HepG2 (cell line): ENCODE measurements at places on chromosomes 3 and 15. TPM values are rescaled to one million over a fixed set of nuclear protein-coding genes. Genes with fewer than 3 reads are reported as not detected.

ST3GAL6 gene
- total RNA-seq: 16.3 and 23.2 TPM in 2 replicates

- no peaks in the 10 kb centered on the region for H3K27me3 ChIP-seq
- peaks cover 3% of the 10 kb centered on the region for H3K36me3 ChIP-seq
- no peaks in the 10 kb centered on the region for H3K4me1 ChIP-seq
- no peak overlapping the region for H3K4me3 ChIP-seq
- H3K27ac ChIP-seq: no peak overlapping the region
- DNase-seq: peak; percentile 10
Observed at GRCh38 chr3:33144433-33144832, 30.6 kb downstream of the CRTAP start.

SNX22 gene
- total RNA-seq: 3.1 and 5.5 TPM in 2 replicates

DNA sequence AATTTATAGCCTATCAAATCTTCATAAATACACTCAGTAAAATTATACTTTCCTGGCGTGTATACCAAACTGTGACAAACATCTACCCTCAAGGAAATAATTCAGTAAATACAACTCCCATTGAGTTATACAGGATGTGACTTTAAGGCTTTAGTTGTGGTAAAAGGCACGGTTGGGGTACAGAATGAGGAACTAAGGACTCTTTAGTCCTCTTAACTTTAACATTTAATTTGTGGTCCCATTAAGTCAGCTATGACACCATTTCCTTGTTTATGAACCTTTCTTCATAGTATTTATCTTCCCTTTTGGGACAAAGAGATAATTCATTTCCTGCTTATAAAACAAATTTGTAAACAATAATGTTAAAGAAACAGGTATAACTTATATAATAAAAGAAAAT, 30.2 kb downstream of the IFT80 start:
- no peak overlapping the region for H3K27ac ChIP-seq
- no peaks in the 10 kb centered on the region for H3K27me3 ChIP-seq
- H3K4me3 ChIP-seq: no peak overlapping the region
- H3K36me3 ChIP-seq: 0 out of 3 replicates have a peak, but pooled peaks cover 3% of the 10 kb centered on the region

BTBD1 gene
- total RNA-seq: 53.9 and 73.8 TPM in 2 replicates

DNA sequence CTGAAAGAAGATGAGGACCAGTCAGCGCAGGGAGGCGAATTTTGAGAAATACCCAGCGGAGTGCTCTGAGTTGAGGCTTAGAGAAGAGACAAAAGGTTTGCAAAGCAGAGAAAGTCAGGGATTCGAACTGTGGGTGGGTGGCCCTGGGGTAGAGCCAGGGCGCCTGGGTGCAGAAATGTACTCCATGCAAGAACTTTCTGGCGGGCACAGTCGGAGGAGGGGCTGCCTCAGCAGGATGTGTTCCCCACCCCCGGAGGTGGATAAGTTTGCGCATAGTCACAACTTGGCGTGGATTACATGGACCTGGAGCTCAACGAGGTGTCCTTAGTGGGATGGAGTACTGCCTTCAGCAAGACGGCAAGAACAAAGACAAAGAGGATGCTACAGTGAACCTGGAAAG, 117.3 kb upstream of the ALDH1A3 start:
- H3K27ac ChIP-seq: no peak overlapping the region
- peaks cover 38% of the 10 kb centered on the region; the same call in 2 of the 3 replicates for H3K27me3 ChIP-seq
- H3K4me3 ChIP-seq: no peak overlapping the region
- H3K4me1 ChIP-seq: peaks cover 13% of the 10 kb centered on the region; the same call in 1 of the 2 replicates

GRCh38 chr3:127478922-127479321, 111.6 kb downstream of the TPRA1 start:
- peaks cover 24% of the 10 kb centered on the region; the same call in 2 of the 3 replicates for H3K27me3 ChIP-seq
- peaks cover 9% of the 10 kb centered on the region for H3K4me1 ChIP-seq
- H3K36me3 ChIP-seq: no peaks in the 10 kb centered on the region
- no peak for DNase-seq
- no peak overlapping the region for H3K27ac ChIP-seq

DNA sequence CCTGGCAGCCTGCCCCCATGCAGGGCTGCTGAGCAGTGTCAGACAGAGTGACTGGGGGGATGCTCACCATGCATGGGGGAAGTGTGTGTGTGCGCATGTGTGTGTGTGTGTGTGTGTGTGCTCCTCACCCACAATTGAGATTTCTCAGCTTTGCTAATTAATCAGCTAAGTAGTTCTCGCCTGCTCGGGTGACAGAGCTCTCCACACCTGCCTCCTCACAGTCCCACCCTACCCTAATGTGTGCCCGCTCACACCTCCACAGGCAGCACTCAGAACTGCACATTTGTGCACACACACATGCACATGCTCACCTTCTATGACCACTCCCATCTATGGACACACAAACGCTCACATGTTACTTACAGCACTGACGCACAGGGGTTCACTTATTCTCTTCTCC, 37.3 kb downstream of the CACNA2D2 start:
- H3K4me1 ChIP-seq: no peaks in the 10 kb centered on the region
- H3K27ac ChIP-seq: no peak overlapping the region
- H3K27me3 ChIP-seq: peaks cover 59% of the 10 kb centered on the region; the same call in 2 of the 3 replicates
- DNase-seq: no peak
- no peak overlapping the region for H3K4me3 ChIP-seq

DNA sequence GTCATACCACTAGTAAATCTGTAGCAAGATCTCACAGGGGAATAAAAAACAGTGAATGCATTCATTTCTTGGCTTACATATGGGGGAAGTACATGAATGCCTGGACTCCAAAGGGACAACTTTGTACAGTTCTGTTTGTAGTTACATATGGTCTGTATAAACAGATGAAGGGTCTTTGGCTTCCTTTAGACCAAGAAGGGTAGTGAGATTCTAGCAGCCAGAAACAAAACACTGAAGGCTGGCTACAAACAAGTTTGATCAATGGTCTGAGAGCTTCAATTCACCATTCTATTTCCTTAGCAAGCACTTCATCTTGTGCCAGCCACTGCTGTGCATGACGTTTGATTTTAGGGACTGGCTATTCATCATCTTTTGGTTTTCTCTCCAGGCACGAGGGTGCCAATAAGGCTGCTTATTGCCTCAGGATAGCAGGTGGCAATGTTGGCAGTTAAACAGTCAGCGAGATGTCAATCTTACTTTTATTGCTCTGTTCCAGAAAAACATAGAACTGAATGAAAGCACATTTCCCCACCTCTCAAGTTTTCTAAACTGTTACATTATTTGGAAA, 313.7 kb upstream of the COL8A1 start:
- H3K27ac ChIP-seq: no peak overlapping the region
- H3K4me1 ChIP-seq: no peaks in the 10 kb centered on the region
- no peaks in the 10 kb centered on the region for H3K36me3 ChIP-seq
- no peak for DNase-seq
- H3K4me3 ChIP-seq: no peak overlapping the region

- H3K4me3 ChIP-seq: peak overlapping the region; percentile 63
- H3K4me1 ChIP-seq: peaks cover 17% of the 10 kb centered on the region
- no peak overlapping the region for H3K27ac ChIP-seq
- no peaks in the 10 kb centered on the region for H3K36me3 ChIP-seq
Observed at GRCh38 chr15:70852501-70853317, 1.2 kb downstream of the LARP6 start.

NAA80 gene
- 1.5 and 3.4 TPM in 2 replicates for total RNA-seq

DNA sequence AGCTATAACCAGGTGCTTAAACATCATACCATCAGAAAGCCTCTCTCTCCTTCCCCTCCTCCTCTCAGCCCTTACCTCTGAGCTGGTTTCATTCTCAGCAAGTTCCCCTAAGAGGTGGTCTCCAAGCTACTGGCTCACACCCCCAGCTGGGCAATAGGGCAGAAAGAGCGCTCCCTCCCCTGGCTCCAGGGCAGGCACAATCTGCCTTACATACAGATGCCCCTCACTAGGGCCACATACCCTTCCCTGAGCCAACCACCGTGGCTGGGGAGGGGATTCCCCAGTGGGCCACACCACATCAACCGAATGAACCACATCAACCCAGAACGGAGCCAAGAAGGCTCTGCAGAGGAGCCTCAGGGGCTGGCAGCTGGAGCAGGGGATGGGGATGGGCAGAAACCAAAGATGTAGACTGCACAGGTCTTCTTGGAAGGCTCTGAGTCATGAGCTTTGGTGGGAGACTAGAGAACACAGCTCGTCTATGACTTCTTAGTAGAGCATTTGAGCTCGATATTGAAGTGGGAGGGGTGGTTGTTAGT, 4.6 kb upstream of the FBLN2 start:
- no peak for DNase-seq
- no peak overlapping the region for H3K27ac ChIP-seq
- H3K36me3 ChIP-seq: no peaks in the 10 kb centered on the region
- H3K4me1 ChIP-seq: no peaks in the 10 kb centered on the region
- peaks cover 13% of the 10 kb centered on the region for H3K27me3 ChIP-seq
- H3K4me3 ChIP-seq: no peak overlapping the region

ZNF774 gene
- 0.98 and 1.4 TPM in 2 replicates for total RNA-seq

DNA sequence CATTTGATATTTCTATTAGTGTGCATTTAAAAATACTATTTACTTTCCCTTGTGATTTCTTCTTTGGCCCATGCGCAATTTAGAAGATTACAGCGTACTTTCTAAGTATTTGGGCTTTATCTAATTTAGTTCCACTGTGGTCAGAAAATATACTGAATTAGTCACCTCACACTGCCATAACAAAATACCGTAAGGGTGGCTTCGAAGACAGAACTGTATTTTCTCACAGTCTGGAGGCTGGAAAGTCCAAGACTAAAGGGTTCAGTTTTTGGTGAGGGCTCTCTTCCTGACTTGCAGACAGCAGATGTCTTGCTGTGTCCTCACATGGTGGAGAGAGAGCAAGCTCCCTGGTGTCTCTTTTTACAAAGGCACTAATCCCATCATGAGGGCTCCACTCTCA, 286.2 kb downstream of the ADAMTSL3 start:
- no peaks in the 10 kb centered on the region for H3K4me1 ChIP-seq
- DNase-seq: no peak
- H3K4me3 ChIP-seq: no peak overlapping the region
- no peak overlapping the region for H3K27ac ChIP-seq

DNA sequence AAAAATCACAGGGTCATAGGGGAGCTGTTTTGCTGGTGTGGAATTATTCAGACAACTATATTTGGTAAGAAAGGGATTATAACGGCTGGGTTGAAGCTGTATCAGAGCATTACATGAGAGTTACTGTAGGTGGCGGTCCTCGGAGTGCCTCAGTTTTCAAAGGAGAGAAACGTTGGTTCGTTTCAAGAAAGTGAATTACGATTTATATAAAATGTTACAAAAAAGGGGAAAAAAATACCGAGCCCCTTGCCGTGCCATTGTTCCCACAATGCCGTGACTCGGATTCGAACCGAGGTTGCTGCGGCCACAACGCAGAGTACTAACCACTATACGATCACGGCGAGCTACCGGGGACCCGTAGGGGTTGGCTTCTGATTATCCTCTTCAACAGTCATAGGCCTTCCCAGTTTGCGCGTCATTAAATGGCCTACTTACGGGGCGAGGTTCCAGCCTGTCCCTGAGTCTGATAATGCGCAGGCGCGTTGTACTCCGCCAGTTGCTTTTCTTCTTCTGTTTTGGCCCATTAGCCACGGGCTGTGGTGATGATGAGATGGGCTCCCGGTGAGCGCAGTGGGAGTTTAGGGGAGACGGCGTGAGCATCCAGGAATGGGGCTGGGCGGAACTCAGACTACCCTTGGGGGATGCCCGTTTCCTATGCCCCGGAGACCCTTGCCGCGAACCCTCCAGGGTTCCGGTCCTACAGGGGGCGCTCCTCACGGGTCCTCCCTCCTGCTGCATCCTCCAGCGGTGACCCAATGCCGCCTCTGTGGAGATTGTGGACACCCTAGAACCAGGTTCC, 10.8 kb upstream of the SHF start:
- peak overlapping the region; percentile 68 for H3K4me3 ChIP-seq
- H3K27me3 ChIP-seq: no peaks in the 10 kb centered on the region
- H3K4me1 ChIP-seq: peaks cover 38% of the 10 kb centered on the region
- H3K36me3 ChIP-seq: no peaks in the 10 kb centered on the region

DNA sequence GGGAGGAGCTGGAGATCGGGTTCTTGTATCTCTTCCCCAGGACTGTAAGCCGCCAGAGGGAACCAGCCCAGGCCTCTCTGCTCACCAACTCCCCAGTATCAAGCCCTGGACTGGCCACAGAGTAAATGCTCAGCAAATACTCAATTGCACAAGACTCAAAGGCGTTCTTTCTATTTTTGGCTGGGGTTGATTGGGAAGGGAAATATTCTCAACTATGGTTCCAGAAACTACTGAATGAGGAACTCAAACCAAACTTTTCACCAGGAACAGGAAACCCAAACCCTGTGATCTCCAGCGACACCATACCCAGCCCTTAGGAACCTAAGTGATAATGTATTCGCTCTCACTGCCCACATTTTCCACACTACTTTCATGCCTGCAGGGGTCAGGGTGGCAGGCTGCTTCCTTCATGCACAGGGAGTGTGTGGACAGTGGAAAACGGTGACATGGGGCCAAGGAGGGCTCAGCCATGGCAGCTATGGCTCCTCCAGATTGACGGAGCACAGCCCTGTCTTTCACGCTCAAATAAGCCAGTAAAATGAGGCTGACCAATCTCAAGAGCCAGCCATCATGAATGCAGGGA, 124.7 kb upstream of the RAD18 start:
- no peaks in the 10 kb centered on the region for H3K36me3 ChIP-seq
- H3K27me3 ChIP-seq: no peaks in the 10 kb centered on the region
- no peak overlapping the region for H3K4me3 ChIP-seq
- no peaks in the 10 kb centered on the region for H3K4me1 ChIP-seq
- no peak overlapping the region for H3K27ac ChIP-seq

KCNMB2 gene
- total RNA-seq: not detected in 2 replicates

- no peaks in the 10 kb centered on the region for H3K36me3 ChIP-seq
- no peak overlapping the region for H3K4me3 ChIP-seq
- DNase-seq: no peak
- no peaks in the 10 kb centered on the region for H3K4me1 ChIP-seq
- H3K27me3 ChIP-seq: no peaks in the 10 kb centered on the region
Observed at GRCh38 chr15:95298729-95299128, 1031.8 kb upstream of the NR2F2 start.

DNA sequence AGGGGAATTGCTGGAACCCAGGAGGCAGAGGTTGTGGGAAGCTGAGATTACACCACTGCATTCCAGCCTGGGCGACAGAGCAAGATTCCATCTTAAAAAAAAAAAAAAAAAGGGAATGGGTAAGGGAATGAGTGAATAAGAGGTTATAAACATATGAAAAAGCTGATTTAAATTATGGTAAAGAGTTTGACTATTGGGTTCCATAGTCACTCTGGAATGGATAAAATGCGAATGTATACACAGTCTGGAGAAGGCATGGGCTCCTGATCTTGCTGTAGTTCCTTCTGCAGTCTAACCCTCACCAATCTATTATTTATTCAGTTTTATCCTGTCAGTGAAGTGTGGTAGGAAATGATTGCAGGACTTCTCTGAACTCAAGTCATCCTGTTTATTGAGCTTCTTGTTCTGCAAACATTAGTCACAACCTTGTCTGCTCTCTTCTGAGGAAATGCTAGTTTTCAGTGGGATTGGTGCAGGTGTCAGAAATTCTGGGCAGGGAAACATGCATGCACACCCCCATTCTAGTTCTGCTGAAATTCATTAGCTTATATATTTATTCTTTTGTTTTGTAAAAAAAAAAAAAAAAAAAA, 190.9 kb upstream of the CFAP20DC start:
- DNase-seq: no peak
- H3K4me1 ChIP-seq: no peaks in the 10 kb centered on the region

- H3K4me3 ChIP-seq: no peak overlapping the region
- H3K36me3 ChIP-seq: no peaks in the 10 kb centered on the region
- no peaks in the 10 kb centered on the region for H3K27me3 ChIP-seq
- no peak overlapping the region for H3K27ac ChIP-seq
Observed at GRCh38 chr3:171228240-171228639, 201.7 kb upstream of the SLC2A2 start.

- no peak for DNase-seq
- H3K4me3 ChIP-seq: no peak overlapping the region
- H3K4me1 ChIP-seq: peaks cover 53% of the 10 kb centered on the region
- H3K36me3 ChIP-seq: no peaks in the 10 kb centered on the region
Observed at GRCh38 chr15:80461356-80462095, 57.3 kb downstream of the ARNT2 start.
